GM04504 (cell line): ENCODE measurements at places on chromosomes 5 and 9.

DNA sequence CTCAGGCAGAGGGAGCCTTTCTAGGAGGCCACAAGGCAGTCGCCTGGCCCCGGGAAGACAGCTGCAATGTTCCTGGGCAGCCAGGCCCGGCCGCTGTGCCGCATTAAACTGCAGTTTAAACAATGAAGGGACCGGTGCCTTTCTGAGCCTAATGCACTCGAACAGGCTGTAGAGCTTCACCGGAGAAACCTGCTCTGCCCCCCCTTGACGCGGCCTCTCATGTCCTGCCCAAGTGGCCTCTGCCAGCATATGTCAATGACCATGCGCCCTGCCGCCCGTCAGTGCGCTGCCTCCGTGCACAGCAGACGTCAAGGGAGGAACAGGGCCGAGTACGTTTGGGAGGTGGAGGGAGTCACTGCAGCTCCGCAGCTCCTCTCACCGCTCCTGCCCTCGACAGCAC lies 38.4 kb upstream of the BARHL1 start:
- DNase-seq, result no peak

GRCh38 chr9:137199411-137200121 lies 975 bp downstream of the TPRN start:
- DNase-seq, result no peak

DNA sequence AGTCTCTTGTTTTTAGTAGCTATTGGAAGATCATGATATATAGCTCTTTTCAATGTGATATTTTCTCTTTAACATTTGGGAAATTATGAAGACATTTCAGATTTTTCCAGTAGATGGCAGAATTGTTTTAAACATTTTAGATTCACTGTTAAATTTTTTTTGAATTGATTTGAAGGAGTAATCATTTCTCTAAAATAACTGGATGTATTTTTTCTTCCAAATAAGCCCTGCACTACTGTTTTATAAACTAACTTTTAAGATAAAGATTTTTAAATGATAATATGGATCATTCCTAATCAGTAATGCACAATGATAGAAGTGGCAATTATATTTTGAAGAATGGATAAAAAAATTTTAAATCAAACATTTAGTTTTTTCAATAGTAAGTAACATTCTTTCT lies 14.2 kb downstream of the NDUFAF2 start:
- DNase-seq, result peak; percentile 11

DNA sequence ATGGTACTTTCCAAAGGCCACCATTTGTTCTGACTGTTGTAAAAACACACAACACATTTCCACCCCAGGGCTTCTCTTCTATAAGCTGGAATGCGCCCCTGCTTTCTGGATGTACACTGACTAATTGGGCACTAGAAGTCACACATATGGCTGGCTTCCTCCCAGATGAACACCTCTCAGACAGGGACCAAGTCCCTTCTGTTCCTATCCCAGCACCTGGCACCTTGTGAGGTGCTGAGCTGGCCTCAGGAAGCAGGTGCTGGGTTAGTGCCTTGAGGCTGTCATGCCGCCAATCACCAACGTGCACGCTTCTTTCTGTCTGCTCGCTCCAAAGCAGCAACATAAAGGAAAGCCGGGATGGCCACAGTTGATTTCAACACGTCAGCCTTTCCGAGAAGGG lies 93.2 kb downstream of the FSTL4 start:
- no peak for DNase-seq

GRCh38 chr5:52961274-52961681 lies 27.9 kb upstream of the ITGA2 start:
- peak; percentile 20 for DNase-seq

GRCh38 chr9:132383462-132383883 lies 23.2 kb downstream of the TTF1 start:
- DNase-seq, result no peak

- peak; percentile 57 for DNase-seq
These were observed 601 bp downstream of the HINT1 start for GRCh38 chr5:131164191-131165118.

DNA sequence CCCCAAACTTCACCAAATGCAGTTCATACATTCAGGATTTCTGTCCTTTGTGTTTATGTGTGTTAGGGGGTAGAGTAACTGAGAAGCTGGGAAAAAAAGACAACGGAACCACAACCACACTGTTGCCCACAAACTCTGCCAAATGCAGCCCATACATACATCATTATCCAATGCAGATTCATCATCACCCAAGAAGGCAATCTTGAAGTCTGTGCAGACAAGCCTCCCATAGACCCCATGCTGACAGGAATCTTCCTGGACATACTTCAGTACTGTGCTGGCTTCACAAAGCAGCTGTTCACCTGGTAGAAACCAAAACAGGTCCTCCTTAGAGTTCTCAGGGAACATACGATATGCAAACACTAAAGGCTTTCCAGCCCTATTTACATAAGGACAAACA lies 38.9 kb downstream of the MTMR12 start:
- DNase-seq, result no peak

- no peak for DNase-seq
These were observed 103.2 kb upstream of the LMX1B start for GRCh38 chr9:126510564-126510963.

DNA sequence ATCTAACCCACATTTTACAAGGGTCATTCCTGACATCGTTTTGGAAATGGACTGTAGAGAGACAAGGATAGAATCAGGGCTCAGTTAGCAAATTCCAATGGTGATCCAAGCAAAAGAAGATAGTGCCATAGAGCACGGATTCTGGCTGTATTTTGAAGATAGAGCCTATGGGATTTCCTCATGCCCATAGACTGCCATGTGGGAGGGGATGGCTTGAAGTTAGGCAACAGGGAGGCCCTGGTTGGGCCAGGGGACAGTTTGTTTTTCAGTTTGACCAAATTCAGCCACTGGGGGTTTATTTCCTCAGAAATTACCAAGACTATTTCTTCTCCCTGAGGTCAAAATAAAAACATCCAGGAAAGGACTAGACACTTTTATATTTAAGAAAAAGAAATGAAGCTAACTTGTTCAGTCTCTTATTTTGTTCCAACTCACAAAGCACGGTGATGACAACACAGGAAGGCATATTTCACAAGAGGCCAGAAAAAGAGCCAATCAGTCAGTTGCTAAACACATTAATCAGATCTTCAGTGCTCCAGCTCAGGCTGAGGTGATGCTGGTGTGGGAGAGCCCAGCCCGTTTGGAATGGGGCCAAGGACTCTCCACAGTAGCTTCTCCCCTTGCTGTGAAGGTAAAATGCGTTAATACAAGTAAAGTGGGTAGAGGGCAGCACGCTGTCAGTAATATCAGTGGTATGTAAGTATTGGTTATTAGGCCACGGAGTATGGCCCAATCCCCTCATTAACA lies 4.4 kb upstream of the DCTN4 start:
- DNase-seq, result peak; percentile 67

DNA sequence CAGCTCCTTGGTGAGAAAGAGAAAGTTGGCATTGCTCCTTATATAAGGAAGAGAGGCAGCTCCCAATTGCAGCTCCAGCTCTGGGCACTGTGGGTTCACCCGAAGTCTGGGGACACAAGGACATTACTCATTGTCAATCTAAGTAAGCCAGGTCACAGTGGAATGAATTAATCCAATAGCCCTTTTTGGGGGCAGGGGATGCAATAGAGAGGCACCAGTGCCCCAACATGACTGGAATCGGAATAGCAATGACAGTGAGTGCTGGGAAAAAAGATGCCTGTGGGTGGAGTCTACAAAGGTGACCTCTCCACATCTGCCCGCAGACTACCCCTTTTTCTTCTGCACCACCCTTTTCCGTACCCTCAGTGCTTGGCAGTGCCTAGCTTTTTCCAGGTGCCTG lies 11.1 kb upstream of the NEUROG1 start:
- DNase-seq, result no peak

- no peak for DNase-seq
These were observed 521.9 kb downstream of the DTWD2 start for GRCh38 chr5:118466418-118466817.

GRCh38 chr5:51138164-51138563 lies 245.1 kb upstream of the ISL1 start:
- no peak for DNase-seq

DNA sequence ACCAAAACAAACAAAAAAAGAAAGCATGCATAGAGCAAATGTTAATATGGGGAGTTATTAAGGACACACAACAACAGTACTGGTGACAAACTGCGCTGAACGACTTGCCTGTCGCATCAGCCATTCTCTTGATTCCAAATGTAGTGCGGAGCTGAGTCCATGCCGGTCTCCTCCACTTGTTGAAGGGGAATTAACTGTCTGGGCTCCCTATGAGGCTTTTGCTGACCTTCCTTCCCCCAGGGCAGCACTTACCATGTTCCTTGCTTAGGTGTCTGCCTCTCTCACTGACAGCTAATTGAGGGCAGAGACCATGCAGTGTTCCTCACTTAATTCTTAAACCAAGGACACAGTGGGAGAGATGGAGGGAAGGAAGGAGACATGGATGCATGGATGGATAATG lies 40.8 kb upstream of the FAT2 start:
- DNase-seq, result no peak

DNA sequence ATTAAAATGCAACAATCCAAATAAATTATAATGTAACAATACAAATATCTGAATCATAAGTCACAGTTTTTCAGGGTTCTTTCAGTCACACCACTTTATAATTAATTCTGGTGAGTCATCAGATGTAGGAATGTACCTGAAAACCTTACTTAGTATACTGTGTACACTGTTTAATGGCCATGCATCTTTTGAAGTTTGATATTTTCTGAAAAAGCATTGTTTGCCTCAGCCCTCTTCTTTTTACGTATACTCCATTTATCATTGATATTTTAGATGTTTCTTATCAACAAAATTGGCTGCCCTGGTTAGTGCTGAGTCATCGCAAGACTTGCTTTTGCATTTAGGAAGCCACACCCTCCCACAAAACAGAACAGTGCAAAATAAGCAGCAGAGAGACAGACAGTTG lies 218.6 kb downstream of the PJA2 start:
- DNase-seq, result peak; percentile 21

GRCh38 chr5:84092738-84093137 lies 291.9 kb downstream of the EDIL3 start:
- no peak for DNase-seq

DNA sequence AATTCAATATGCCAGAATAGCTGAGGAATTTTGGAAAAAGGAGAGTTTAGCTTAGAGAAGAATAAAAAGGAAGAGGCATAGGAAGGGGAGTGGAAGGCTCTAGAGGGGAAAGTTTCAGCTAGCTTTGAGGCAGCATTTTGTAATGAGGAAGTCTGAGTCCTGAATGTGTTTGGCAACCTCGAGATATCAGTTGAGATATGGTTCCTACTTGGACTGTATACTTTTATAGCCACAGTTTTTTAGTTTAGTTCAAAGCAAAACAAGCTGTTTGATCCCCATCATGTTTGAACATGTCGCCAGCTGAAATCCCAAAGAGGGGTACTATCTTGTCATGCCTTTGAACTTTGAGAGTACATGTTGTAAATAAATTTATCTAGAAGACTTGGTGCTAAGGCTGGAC lies 559.0 kb upstream of the FTMT start:
- DNase-seq, result no peak

DNA sequence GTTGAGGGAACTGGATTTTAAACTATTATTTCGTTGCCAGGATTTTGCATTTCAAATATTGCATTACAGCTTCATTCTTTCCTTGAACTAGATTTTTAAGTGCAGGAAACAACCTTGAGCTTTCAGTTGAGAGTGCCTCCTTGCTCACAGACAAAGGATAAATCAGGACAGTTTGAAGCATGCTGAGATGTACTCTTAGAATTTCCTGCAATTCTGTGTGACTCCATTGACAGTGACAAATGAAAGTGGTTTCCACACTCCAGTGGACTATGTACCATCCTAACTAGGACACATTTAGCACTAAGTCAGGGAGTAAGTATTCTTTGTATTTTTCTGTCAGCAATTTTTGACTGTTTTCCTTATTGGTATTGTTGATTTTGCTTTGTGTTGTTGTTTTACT lies 100.0 kb upstream of the PLCXD3 start:
- DNase-seq, result no peak

DNA sequence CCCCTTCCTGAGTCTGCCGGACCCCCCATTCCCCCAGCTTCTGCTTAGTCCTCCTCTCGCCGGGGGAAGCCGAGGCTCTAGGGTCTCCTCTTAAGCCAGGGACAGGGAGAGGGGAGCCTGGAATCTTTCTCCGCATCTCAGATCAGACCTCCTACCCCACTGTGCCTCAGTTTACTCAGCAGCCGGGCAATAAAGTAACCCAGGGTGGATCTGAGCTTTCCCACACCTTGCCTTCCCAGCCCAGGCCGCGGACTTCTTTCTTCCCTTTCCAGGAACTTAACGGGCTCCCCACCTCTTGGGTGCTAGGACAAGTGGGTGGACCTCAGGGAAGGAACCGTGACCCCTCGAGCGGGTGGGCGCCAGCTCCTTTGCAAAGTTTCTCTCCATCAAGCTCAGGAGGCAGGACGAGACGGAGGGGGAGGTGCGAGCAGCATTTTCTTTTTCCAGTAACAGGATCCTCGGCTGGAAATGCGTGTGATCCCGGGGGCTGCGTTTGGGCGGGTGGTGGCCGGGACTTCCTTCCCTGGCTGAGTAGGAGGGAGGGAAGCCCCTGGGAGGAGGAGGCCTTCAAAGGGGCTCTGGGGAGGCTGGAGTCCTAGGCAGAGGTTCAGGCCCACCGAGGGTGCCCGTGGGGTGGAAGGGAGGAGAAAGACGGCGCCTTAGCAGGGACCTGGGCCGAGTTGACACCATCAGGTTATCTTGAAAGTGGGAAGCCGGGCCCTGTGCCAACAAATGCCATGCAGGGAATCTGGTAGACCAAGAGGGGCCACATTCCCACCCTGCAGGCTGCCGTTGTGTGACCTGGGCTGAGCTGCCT lies 795 bp downstream of the DAB2IP start:
- DNase-seq, result no peak

DNA sequence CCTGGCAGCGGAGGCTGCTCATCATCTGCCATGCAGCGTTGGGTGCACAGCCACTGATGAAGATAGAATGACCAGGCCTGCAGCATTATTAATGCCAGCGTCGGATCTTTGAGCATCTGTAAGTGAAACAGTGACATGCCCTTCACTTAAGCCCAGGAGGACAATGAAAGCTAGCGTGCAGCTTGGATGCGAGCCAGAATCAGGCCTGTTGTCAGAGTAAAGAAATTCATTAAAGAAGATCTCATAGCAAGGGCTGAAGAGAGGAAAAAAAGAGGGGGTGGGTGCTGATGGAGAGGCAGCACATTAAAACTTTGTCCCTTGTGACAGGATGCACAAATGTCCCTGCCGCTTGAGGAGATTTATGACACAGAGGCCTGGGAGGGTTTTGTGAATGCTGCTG lies 186.1 kb upstream of the MAST4 start:
- DNase-seq, result no peak

GRCh38 chr9:133792721-133793470 lies 54.7 kb upstream of the SARDH start:
- peak; percentile 32 for DNase-seq

- DNase-seq, result no peak
These were observed 158.5 kb upstream of the NFIL3 start for GRCh38 chr9:91582181-91582580.

DNA sequence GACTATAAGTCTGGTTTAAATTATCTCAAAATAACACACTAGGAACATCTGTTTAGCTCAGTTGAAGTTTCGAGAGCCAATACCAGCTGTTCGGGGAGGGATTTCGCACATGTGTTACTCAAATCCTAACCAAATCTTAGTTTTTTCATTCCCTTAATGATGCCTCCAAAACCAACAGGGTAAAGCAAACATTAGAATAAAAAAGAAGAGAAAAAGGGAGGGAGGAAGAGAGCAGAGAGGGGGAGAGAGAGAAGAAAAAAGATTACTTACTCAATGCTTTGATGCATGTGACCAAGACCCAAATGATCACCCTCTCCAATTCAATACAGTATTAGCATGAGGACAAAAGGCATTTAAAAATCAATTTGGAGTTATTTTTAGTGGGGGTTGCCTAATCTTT lies 86.0 kb upstream of the NR5A1 start:
- no peak for DNase-seq
